Epithelial cell of proximal tubule (primary cell): ENCODE measurements at places on chromosomes 5 and 9. TPM values are rescaled to one million over a fixed set of nuclear protein-coding genes. Genes with fewer than 3 reads are reported as not detected.

DNA sequence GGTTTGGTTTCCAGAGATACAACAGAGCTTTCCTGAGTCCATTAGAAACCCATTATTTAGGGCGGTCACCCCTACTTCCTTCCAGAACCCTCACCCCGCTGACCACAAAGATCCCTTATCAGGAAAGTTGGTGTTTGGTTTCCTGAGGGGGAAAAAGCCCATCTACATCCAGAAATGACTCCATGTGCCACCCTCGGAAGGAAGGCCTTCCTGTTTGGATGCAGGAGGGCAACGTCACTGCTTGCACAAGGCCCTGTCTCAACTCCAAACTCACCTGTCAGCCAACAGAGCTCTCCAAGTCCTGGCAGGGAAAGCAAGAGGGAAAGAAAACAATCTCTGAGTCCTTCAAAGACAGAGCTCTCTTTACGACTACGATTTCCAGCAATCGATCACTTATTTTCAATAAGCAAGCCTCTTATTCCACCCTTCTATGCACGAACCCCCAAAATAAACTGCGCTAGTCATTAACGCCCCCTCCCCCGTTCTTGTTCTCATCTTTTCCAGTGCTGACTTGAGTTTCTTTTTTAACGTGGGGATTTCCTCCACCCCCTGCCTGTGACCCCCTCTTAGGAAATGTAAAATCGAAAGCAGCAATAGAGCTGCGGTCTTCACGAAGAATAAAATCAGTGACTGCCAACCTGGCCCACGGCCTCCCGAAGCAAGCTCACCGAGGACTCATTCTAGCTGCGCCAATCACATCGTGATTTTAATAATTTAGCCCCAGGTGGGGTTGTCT lies 35.7 kb upstream of the NTNG2 start:
- DNase-seq: no peak

PLAC8L1 gene
- total RNA-seq: 0.58 TPM in 1 of 2 replicates, not detected in the other

FBXO10 gene
- total RNA-seq: 2.9 and 4.9 TPM in 2 replicates

GRCh38 chr5:146828385-146828784 lies 50.2 kb downstream of the PPP2R2B start:
- DNase-seq: no peak

GRCh38 chr9:37929441-37929895 lies 25.5 kb upstream of the SLC25A51 start:
- no peak for DNase-seq

SLC22A4 gene
- total RNA-seq: 0.75 and 1.6 TPM in 2 replicates

- DNase-seq: no peak
Measured at GRCh38 chr5:142283304-142283703, 41.5 kb downstream of the SPRY4 start.

DNA sequence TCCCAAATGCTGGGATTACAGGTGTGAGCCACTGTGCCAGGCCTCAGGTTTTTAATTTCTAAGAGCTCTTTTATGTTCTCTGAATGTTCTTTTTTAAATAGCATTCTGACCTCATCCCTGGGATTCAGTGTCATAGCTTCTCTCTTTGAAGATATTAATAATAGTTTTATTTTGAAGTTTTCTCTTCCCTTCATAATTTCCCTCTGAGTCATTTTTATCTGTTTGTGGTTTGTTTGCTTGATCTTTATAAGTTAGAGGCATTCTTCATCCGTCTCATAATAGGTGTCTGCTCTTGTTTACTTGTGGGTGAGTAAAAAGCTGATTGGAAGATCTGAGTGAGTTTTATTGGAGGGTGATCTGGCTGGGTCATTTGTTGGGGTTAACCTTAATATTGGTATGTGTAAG lies 12.5 kb upstream of the MAMDC2 start:
- DNase-seq: no peak

- DNase-seq: no peak
Measured at GRCh38 chr9:129473523-129474244, 147.2 kb downstream of the C9orf50 start.

GRCh38 chr9:757246-757881 lies 84.1 kb upstream of the DMRT1 start:
- no peak for DNase-seq

CNTFR gene
- total RNA-seq: not detected in 2 replicates

CACNA1B gene
- total RNA-seq: under 0.01 and 0.07 TPM in 2 replicates

DNA sequence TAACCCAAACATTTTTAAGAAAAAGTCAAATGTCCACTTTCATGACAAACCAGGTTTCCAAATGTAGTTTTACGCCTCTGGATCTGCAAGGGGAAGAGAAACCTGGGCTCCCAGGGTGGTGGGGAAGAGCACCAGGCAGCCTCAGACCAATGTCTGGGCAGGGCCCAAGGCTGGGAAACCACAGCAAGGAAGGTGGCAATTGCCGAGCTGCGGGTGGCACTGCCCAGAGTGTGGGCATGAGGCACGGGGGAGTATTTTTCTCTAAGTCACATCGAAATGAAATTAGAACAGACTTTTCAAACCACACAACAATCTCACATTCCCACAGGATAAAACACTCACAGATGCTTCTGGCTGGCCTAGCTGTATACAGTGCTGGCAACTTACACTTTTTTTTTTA lies 32.6 kb upstream of the RASGEF1C start:
- no peak for DNase-seq

GRCh38 chr5:17326600-17327037 lies 109.2 kb downstream of the BASP1 start:
- DNase-seq: no peak
